Activated CD4-positive, alpha-beta T cell treated with anti-CD3 and anti-CD28 coated beads, Interleukin-2, amount 50 U/mL, for 48 hours (primary cell): ENCODE measurements at places on chromosomes 6 and 20.

- no peak for DNase-seq
Observed at GRCh38 chr6:43808412-43808811, 38.4 kb downstream of the VEGFA start.

DNA sequence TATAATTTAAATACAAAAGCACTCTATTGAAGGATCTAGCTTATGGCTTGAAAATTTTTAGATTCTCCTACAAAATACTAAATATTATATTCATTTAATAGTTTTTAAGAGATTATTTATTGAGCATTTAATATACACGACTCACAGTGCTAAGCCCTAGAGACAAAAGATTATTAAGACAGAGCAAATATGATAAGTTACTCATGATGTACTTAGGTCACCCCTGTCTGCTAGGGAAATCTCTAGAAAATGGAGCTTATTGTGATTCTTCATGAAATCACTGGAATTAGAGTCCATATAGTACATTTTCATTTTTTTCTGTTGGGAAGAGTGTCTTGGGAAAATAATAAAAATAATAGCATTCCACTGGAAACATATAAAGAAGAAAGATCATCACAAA is 37.8 kb downstream of the BEND6 start:
- no peak for DNase-seq

- no peak for DNase-seq
Observed at GRCh38 chr6:130982941-130983456, 80.0 kb downstream of the EPB41L2 start.

DNA sequence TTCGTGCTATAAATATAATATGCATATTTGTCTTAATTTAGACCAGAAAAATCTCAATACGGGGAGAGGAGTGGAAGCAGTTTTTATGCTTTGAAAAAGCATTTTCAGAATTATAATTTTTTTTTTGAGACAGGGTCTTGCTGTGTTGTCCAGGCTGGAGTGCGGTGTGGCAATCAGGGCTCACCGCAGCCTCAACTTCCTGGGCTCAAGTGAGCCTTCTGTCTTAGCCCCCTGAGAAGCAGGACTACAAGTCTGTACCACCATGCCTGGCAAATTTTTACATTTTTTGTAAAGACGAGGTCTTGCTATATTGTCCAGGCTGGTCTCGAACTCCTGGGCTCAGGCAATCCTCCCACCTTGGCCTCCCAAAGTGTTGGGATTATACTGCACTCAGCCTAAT is 197.2 kb downstream of the FOXC1 start:
- no peak for DNase-seq
